Activated CD8-positive, alpha-beta memory T cell treated with anti-CD3 and anti-CD28 coated beads, Interleukin-2, amount 50 U/mL, for 4 hours (primary cell): ENCODE measurements at places on chromosomes 2 and 18.

- no peak for DNase-seq
These were observed 245.7 kb downstream of the NBAS start for GRCh38 chr2:15315411-15315810.

GRCh38 chr2:86366651-86367498 lies 29.4 kb upstream of the REEP1 start:
- no peak for DNase-seq

DNA sequence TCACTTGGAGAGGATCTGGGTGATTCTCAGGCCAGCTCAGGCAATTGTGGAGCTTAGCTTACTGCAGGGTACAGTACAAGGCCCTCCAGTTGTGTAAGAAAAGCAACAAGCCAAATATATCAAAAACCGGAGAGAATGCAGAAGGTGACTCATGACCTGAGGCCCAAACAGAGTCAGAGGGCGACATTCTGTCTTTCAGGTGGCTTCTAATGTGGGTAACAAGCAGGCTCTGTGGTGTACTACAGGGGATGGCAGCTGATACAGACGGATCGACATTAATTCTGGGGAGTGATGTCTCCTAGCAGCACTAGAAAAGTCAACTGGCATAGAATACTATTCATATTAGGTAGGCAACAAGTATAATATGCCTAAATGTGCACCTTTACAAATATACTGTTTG lies 219.5 kb upstream of the SOX11 start:
- no peak for DNase-seq

DNA sequence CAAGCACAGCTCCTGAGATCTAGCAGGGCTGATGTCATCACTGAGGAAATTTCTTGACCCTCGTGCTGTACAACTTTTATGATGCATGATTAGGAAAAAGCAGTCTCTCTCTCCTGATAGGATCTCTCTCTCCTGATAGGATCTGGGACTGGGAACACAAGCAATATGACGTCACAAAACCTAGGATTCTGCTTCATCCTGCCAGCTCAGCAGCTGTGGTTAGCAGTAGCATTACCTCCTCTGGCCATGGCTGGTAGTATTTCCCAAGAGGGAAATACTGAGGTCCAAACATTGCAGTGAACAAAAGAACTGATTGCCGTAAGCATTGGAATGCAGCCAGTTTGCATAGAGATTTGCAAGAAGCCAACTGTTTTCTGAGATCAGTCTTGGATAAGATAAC lies 521.2 kb upstream of the POU3F3 start:
- no peak for DNase-seq

DNA sequence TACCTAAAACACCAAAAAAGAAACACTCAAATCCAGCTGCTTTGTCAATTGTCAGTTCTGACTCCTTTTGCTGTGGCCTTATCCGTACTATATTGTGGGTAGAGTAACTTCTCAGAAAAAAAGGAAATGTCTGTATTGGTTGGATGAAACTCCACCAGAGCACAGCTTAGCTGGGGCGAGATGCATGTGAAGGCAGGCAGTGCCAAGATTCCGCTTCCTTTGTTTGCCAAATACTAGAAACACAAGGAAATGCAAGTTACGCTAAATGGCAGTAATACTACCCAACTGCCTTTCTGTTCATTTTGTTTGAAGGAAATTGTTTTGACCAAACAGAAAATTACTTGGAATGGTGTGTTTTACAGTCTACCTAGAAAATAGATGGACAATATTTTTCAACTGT lies 10.0 kb downstream of the KLF11 start:
- no peak for DNase-seq

DNA sequence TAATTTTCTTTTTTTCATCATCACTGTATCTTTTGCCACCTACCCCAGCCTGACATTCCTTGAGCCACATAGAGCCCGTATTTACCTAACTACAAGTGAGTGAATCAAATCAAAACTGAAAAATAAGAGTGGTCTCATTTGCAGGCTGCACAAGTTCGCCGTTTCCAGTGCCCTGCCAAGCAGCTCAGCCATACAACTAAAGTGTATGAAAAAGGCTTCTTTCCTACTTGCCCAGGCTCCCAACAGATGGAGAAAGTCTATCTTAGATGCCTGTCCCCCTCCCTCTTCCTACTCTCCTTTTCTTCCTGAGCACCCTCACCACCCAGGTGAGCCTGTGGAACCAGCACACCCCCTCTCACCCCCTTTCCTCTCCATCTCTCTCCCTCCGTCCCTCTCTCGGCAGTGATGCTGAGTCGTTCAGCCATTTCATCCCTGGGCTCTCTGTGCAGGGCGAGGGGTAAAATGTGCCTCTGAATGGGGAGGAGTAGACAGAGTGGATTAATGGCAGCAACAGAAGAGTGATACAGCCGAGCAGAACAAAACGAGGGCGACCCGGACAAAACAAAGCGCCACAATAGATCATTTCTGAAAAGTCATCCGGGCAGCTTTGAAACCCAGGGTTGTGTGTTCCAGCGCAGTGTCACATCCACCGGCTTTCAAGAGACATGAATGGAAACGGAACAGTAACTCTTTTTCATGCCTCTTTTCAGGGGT lies 65.0 kb upstream of the POU3F3 start:
- DNase-seq: no peak

- no peak for DNase-seq
These were observed 98.2 kb upstream of the FOSL2 start for GRCh38 chr2:28294451-28294850.

GRCh38 chr2:96885432-96886347 lies 15.8 kb upstream of the SEMA4C start:
- no peak for DNase-seq

DNA sequence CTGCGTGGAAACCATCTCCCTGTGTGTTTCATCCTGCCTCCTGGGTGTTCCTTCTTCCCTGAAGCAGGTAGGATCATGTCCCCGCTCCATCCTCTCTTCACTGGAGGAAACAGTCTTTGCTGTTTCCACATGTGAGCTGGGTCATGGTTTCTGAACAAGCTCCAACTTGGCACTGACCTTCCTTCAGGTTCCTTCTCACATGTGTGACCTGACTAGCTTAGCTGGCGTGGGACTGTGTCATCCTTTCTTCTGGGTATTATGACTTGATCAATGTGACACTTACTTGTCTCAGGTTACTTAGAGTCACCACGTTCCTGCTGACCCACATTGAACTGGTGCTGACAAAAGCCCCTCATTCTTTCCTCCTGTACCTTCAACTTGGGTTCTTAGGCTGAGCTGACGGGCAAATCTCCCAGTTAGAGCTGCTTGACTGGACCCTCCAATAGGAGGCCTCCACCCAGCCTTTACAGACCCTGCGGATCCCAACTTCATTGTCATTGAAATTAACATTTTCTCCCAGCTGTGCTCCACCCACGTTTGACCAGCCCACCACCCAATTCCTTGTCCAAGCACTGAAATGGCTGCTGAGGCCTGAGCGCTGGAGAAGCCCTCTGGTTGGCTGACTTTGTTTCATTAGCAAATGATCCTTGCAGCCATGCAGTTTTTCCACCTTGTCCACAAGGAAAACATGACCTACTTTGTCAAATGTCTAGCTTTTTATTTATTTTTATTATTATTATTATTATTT lies 128.1 kb downstream of the DDX1 start:
- DNase-seq: no peak

- no peak for DNase-seq
These were observed 44.5 kb upstream of the C2orf74 start for GRCh38 chr2:61117534-61117933.

- no peak for DNase-seq
These were observed 72.9 kb downstream of the ZBTB7C start for GRCh38 chr18:48336332-48336731.

DNA sequence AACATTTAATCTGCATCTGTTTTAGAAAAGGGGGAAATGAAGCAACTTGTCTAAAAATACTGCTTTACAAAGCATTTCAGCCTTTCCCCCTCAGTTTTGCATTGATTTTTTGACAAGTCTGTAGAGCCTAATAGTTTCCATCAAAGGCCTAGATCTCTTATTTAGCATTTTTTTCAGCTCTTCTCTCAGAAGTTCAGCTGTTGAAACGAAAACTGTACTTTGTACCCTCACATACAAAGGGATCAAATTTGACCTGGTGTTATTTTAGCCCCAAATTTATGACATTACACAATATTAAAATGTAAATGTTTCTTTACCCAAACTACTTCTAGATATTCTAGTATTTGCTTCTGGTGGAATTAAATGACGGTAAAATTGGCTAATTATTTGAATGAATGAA lies 13.0 kb downstream of the YPEL5 start:
- no peak for DNase-seq

GRCh38 chr2:47459021-47459420 lies 56.1 kb downstream of the MSH2 start:
- no peak for DNase-seq

DNA sequence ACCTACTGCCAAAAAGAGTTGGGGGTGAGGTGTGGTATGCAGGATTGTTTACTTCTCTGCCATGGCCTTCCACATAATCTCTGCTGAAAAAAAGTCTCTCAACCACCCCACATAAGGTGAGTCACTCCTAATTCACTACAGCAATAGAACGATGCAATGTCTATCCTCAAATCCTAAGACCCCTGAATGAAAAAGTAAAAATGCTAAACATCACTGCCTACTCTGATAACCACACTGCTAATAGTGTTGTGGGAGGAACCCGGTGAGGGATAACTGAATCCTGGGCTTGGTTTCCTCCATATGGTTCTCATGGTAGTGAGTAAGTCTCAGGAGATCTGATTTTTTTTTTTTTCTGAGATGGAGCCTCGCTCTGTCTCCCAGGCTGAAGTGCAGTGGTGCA lies 252.5 kb downstream of the PIEZO2 start:
- DNase-seq: no peak

GRCh38 chr18:12597760-12598159 lies 60.1 kb downstream of the SPIRE1 start:
- no peak for DNase-seq

DNA sequence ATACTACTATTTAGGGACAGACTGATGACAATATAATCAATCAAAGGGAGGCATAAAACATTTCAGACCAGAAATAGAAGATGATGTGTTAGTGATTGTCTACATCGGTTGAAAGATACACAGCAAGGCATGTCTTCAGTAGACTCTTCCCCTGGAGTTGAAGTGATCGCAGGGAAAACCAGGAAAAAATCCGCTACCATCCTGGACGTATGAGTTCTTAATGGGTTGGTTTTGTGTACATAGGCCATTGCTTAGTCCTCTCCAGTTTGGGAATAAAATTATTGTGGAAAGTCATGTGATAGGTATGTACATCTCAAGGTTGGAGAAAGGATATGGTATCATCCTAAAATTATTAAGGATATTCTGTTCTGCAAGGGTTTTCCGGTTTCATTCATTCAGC lies 4.3 kb downstream of the APCDD1 start:
- no peak for DNase-seq

GRCh38 chr2:156562124-156562523 lies 125.9 kb downstream of the GPD2 start:
- DNase-seq: no peak

- no peak for DNase-seq
These were observed 97.2 kb downstream of the SP100 start for GRCh38 chr2:230512955-230513748.

DNA sequence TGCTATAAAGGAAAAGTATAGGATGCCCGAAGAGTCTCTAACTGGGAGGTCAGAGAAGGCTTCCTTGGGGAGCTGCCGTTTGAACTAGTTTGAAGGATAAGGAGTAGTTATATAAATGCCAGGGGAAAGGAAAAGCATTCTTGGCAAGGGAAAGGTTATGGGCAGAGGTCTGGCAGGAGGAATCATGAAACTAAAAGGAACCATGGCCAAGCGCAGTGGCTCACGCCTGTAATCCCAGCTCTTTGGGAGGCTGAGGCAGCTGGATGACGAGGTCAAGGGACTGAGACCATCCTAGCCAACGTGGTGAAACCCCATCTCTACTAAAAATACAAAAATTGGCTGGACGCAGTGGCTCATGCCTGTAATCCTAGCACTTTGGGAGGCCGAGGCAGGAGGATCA lies 100.6 kb upstream of the MSH2 start:
- DNase-seq: no peak

DNA sequence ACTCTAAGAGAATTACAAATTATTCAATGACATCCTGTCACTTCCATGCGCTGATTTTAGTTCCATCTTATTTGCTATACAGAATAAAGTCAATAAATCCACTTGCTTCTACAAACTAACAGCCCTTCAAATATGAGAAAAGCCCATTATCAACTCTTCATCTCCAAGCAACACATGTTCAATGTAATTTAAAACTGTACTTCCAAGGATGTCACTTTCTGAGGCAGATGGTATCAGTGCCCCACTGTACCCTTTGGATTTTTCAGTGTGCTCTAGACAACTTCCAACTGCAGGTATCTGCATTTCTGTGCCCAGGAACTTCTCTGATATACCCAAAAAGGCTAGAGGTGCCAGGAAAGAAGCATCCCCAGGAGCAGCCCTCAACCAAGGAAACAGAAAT lies 87.6 kb downstream of the SMAD2 start:
- no peak for DNase-seq

- no peak for DNase-seq
These were observed 30.3 kb downstream of the PROC start for GRCh38 chr2:127448526-127448925.

GRCh38 chr2:240508832-240509545 lies 48.8 kb downstream of the ANKMY1 start:
- DNase-seq: no peak

GRCh38 chr2:28600181-28600580 lies 104.3 kb downstream of the PLB1 start:
- no peak for DNase-seq

DNA sequence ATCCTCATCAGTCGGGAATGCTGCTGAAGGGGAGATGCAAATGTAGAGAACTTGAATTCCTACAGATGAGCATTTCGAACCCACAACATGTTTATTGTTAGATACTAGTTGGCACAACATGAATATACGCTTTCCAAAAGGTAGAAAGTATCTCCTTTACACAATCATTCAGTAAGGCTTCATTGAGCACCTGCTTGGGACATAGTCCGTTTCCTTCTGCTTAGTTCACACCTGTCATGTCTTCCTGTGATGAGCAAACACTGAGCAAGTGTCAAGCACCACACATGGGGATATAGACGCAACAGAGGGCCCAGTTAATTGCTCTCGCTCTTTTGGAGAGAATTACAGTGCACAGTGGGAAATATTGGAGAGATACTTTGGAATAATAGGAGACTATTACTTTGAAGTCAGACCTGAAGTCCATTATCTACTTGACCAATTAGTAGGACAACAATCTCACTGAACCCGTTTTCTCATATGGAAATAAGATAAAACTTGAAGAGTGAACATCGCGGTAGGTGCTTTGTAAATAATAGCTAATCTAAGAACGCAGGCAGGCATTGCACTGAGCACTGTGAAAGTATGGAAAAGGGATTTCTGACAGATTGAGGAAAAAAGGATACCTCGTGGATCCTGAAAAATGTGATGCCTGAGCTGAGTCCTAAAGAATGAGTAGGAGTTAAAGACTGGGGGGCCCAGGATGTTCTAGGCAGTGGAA lies 1.2 kb downstream of the CPSF3 start:
- DNase-seq: no peak

GRCh38 chr2:769771-770170 lies 92.6 kb upstream of the TMEM18 start:
- no peak for DNase-seq
